ENCODE measurements at places on chromosomes 7 and 10.

- no peaks in the 10 kb centered on the region for H3K36me3 ChIP-seq
- peaks cover 28% of the 10 kb centered on the region for H3K4me1 ChIP-seq
- peak overlapping the region; percentile 52 for H3K4me3 ChIP-seq
Measured at GRCh38 chr7:117324960-117325359, 2.1 kb upstream of the WNT2 start.

DNA sequence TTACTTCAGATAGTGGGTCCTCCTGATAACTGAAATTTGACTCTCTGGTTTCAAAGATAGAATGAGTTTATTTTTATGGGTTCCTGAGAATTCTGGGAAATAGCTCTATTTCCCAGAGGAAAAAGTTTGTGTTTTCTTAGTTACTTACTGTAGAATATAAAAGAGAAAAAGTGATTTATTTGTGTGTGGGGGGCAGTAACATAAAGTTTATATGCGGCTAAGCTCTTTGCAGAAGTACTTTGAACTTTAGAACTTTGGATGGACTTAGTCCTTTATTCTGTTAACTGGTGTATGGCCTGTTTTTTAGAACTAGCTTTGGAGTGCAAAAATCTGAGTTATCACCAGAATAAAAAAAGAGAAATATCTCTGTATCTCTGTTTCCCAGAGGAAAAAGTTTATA, 157.1 kb downstream of the BBS9 start:
- no peak overlapping the region for H3K4me3 ChIP-seq
- H3K4me1 ChIP-seq = no peaks in the 10 kb centered on the region
- no peaks in the 10 kb centered on the region for H3K36me3 ChIP-seq
- H3K27ac ChIP-seq = no peak overlapping the region

DNA sequence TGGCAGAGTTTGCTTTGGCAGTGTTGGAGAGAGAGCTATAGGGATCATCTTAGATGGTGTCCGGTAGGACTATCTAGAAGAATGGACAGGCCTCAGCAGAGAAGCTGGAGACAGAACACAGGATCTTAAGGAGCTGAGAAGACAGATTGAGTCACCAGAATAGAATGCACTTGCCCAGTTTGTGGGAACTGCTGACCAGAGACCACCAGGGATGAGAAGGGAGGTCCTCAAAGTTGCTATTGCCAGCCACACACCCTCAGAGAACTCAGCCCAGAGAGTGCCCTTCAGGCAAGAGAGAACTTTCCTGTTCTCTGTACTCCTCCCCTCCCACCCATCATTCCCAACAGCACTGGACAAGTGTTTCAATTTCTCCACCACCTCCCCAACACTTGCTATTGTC, 25.3 kb upstream of the GALNT11 start:
- no peak overlapping the region for H3K4me3 ChIP-seq
- H3K36me3 ChIP-seq = no peaks in the 10 kb centered on the region
- no peaks in the 10 kb centered on the region for H3K4me1 ChIP-seq
- no peak overlapping the region for H3K27ac ChIP-seq

DNA sequence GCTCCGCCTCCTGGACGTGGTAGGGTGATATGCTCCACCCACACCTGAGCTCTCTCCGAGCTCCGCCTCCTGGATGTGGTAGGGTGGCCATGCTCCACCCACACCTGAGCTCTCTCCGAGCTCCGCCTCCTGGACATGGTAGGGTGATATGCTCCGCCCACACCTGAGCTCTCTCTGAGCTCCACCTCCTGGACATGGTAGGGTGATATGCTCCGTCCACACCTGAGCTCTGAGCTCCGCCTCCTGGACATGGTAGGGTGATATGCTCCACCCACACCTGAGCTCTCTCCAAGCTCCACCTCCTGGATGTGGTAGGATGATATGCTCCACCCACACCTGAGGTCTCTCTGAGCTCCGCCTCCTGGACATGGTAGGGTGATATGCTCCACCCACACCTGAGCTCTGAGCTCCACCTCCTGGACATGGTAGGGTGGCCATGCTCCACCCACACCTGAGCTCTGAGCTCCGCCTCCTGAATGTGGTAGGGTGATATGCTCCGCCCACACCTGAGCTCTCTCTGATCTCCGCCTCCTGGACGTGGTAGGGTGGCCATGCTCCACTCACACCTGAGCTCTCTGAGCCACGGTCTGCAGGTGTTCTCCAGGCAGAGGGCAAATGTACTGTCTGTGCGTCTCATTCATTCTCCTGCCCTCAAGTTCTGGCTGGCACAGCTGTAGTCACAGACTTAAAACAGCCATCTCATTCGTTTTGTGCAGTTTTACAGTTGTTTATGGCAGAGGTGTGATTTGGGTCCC, 252.4 kb downstream of the DIP2C start:
- no peak overlapping the region for H3K27ac ChIP-seq
- no peaks in the 10 kb centered on the region for H3K27me3 ChIP-seq
- H3K36me3 ChIP-seq = no peaks in the 10 kb centered on the region

GRCh38 chr10:103930449-103930848, 12.5 kb upstream of the STN1 start:
- H3K27ac ChIP-seq = no peak overlapping the region
- no peak overlapping the region for H3K4me3 ChIP-seq
- H3K4me1 ChIP-seq = peaks cover 6% of the 10 kb centered on the region
- H3K27me3 ChIP-seq = no peaks in the 10 kb centered on the region
- DNase-seq = no peak

DNA sequence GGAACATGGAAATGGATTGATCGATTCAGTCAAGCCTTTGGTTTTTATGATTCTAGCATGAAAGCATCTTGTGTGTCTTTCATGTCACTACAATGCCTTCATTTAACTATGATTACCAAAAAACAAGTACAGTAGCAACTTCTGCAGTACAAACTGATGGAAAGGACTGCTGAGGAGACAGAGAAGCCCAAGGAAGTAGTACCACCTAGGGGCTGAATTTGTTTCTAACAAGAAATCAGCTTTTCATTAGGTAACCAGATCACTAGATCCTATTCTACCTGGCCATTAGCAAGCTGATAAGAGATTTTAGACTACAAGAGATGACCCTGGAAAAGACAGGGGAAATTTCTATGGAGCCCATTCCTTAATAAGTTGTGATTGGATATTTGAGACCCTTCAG, 3.2 kb upstream of the IFIT1 start:
- H3K27ac ChIP-seq = no peak overlapping the region
- no peak for DNase-seq
- peaks cover 31% of the 10 kb centered on the region for H3K4me1 ChIP-seq
- no peaks in the 10 kb centered on the region for H3K36me3 ChIP-seq

- DNase-seq = no peak
- peaks cover 34% of the 10 kb centered on the region for H3K4me1 ChIP-seq
- H3K4me3 ChIP-seq = no peak overlapping the region
- H3K27ac ChIP-seq = no peak overlapping the region
Measured at GRCh38 chr7:42674541-42674940, 237.3 kb downstream of the C7orf25 start.

DNA sequence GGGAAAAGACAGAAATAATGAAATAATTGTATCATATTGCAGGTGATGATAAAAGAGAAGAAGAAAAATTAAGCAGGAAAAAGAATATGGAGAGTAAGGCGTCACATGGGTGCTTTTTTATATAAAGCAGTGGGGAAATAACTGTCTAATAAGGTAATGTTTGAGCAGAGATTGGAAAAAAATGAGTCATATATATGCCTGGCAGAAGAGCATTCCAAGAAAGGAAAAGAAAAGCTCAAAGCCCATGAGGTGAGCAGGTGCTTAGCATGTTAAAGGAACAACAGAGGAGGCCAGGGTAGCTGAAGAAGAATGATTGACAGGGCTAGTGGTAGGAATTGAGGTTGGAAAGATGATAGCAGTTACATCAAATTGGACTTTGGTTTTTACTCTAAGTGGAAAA, 739.5 kb downstream of the SORCS1 start:
- H3K36me3 ChIP-seq = no peaks in the 10 kb centered on the region
- no peak overlapping the region for H3K27ac ChIP-seq
- DNase-seq = no peak
- H3K27me3 ChIP-seq = no peaks in the 10 kb centered on the region
- H3K4me3 ChIP-seq = no peak overlapping the region

All from suprapubic skin (tissue), 4 donors.